ENCODE measurements at places on chromosomes 6 and 20. TPM values are rescaled to one million over a fixed set of nuclear protein-coding genes. Genes with fewer than 3 reads are reported as not detected.

DNA sequence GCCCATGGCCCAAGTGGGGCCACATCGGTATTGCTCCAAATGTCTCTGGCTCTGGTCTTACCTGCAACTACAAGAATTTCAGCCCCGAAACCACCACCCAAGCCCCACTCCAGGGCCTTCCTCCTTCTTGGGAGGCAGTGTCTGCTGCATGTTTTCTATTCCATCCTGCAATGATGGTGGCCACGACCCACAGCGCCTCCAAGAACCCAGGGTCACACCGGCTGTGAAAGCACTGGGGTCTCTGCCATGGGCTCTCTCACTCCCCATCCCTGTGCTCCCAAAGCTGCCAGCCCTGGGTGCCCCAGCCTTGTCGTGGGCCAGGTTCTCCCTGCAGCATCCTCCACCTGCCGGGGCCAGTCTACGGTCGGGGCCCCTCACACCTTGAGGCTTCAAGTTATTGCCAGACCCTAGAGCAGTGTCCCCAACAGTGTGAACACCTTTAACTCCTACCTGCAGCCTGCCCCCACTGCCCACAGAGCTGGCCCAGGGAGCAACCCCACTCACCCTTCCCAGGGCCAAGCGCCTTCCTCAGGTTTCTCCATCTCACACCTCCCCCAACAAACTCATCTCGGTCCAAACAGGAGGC is 115.4 kb downstream of the JPH2 start:
- DNase-seq = no peak

DNA sequence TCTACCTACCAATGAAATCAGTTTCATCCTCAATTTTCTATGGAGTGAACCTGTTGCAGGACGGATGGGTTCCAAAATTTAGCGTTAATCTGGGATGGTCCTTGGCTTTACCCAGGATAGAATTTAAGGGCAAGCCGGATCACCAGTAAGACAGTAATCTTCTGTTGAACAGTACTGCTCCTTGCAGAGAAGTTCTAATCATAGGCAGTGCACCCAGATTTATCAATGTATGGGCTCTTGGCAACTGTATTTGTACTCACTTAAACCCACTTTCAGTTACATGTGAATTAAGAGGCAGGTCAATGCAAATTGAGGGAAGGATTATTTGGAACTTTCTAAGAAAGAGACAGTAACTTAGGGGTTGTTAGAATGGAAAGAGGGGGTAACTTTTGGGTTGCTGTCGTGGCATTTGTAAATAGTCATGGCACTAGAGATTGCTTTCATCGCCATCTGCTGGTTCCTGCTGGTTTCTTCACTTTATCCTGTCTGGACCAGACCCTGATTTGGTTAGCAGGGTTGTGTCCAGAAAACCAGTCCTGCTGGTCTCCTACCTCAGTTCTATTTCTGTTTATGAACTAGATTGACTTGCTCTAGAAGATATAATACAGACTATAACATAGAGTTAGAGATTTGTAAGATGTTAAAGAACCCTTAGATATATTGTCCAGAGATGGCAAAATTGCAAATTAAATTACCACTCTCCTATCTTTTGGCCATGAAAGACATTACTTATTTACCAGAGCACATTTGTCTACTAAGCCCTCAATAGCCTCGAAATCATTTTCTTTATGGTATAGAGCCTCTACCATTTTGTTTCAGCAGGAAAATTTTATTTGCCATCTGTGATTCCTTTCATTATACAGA is 646.3 kb downstream of the UTRN start:
- DNase-seq = no peak

DNA sequence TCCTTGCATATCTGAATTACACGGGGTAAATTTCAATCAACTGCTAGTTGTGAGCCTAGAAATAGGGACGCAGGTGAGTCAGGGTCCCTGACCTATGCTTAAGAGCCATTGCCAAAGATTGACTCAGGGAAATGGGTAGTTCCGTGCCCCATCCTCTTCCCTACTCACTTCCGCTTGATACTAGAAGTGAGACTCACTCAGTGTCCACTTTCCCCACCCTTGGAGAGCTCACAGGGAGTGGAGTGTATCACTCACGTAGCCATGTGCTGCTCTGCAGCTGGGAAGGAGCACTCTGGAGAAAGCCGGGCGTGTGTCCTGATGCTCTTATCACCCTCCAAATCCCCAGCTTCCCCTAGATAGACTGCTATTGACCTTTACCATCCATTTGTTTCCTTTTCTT is 543 bp upstream of the MUC22 start:
- no peak for DNase-seq

DNA sequence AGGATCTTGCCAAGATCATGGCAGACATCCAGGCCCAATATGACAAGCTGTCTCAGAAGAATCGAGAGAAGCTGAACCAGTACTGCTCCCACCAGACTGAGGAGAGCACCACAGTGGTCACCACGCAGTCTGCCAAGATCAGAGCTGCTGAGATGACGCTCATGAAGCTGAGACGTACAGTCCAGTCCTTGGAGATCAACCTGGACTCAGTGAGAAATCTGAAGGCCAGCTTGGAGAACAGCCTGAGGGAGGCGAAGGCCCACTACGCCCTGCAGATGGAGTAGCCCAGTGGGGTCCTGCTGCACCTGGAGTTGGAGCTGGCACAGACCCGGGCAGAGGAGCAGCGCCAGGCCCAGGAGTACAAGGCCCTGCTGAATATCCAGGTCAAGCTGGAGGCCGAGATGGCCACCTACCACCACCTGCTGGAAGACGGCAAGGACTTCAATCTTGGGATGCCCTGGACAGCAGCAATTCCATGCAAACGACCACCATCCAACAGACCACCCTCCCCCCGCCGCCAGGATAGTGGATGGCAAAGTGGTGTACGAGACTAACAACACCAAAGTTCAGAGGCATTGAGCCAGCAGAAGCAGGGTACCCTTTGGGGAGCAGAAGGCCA is 44.7 kb upstream of the GRM4 start:
- no peak for DNase-seq

- DNase-seq = no peak
These were observed 245.3 kb downstream of the FARS2 start for GRCh38 chr6:5506597-5506996.

GRCh38 chr6:31826793-31827285 is 699 bp upstream of the HSPA1B start:
- no peak for DNase-seq

DNA sequence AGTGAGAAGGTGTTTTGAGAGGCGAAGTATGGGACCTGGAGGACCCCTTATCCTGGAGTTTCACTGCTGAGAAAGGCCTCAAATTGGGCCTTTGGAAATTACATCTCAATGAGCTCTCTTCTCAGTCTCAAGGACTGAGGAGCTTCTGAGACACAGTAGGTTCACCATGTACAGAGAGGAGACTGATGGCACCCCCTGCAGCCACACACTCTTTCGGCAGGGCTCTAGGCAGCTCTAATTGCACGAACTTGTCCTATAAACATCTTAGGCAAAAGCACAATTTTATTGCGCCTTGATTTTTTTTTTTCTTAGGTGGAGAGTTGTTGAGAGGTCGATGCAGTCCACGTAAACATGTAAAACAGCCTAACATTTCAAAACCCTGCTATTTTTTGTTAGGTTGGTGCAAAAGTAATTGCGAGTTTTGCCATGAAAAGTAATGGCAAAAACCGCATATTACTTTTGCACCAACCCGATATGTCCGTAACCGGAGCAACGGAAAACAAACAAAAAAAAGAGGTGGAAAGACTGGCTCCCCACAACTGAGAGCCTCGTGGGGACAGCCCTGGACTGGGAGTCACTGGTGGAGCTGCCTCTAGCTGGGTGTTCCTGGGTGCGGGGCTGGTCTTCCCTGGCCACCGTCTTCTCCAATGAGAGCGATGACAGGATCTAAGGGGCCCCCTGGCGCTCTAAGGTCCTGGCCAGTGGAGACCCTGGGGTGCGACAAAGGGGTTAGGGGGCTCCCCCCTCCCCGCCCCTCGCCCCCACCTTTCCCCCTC is 84.0 kb upstream of the EYA2 start:
- no peak for DNase-seq

- DNase-seq = no peak
These were observed 22.2 kb upstream of the PNPLA1 start for GRCh38 chr6:36247693-36248092.

DNA sequence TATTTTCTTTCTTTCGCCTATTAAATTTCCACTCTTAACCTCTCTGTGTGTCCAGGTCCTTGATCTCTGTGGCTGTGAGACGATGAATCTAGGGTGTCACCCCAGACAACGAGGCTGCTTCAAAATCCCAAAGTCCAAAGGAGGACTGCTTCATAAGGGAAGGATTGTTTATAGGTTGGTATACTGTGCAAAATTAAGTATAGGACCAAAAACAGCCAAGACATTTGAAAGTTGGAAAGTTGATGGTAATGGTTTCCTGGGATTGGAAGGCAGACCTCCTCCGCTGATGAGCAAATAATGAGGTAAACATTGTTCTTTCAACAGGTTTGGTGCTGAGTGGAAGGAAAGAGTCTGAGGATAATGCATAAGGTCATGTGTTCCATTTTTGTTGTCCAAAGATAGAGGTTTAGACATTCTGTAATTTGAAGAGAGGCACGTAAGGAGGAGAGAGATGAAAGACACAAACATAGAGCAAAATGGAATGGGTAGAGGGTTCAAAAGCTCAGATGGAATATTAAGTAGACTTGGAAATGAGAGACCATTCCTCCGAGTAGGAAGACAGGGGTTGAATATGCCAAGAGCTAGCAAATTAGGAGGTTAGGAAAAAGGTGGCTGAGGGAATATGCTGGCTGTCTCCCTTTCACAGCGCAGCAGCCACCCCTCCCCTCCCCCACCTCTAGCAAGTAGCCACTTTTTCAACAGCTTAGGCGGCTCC is 24.8 kb downstream of the ZNF311 start:
- DNase-seq = no peak

Gene PRKN
- 10.5 TPM for total RNA-seq

Gene BPI
- total RNA-seq = 0.63 TPM

Gene TRIM10
- total RNA-seq = 0.09 TPM

Gene TRERF1
- total RNA-seq = 3.0 TPM

Gene OR2B6
- not detected for total RNA-seq

Gene TRAPPC3L
- 0.63 TPM for total RNA-seq

Gene SNAP91
- 0.13 TPM for total RNA-seq

Gene NNAT
- total RNA-seq = 17.2 TPM

Gene PET117
- total RNA-seq = 11.7 TPM
